ENCODE measurements at places on chromosomes 4 and X. TPM values are rescaled to one million over a fixed set of nuclear protein-coding genes. Genes with fewer than 3 reads are reported as not detected.

ANOS1 gene
- not detected for polyA plus RNA-seq

PDLIM3 gene
- not detected for polyA plus RNA-seq

GABRA4 gene
- polyA plus RNA-seq: not detected

RBM41 gene
- 11.9 TPM for polyA plus RNA-seq

USP51 gene
- 0.53 TPM for polyA plus RNA-seq

POLN gene
- 0.55 TPM for polyA plus RNA-seq

ZNF674 gene
- polyA plus RNA-seq: 0.36 TPM

GRCh38 chr4:35250761-35251160, 993.6 kb downstream of the ARAP2 start:
- no peak overlapping the region for H3K4me3 ChIP-seq
- H3K4me1 ChIP-seq: no peaks in the 10 kb centered on the region
- DNase-seq: no peak
- H3K36me3 ChIP-seq: no peaks in the 10 kb centered on the region
- H3K27me3 ChIP-seq: no peaks in the 10 kb centered on the region

GRCh38 chr4:31107362-31107761, 387.2 kb downstream of the PCDH7 start:
- no peak overlapping the region for H3K27ac ChIP-seq
- no peak for DNase-seq
- no peaks in the 10 kb centered on the region for H3K4me1 ChIP-seq
- no peak overlapping the region for H3K4me3 ChIP-seq

DNA sequence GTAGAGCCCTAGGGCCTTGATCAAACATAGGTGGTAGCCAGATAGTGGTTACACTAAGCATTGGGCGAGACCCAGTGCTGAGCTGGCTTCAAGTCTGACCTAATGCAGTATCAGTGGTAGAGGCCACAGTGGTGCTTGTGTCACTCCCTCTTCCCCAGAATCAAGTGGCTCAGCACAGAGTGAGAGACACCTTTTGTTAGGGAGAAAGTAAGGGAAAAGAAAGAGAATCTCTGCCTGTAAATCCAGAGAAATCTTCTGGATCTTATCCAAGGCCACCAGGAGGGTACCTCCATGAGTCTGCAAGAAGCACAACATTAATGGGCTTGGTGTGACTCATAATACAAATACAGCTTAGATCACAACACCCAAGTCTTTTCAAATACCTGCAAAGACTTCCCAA, 117.7 kb upstream of the SLC6A14 start:
- no peaks in the 10 kb centered on the region for H3K36me3 ChIP-seq
- no peak for DNase-seq
- H3K27ac ChIP-seq: no peak overlapping the region
- H3K4me3 ChIP-seq: no peak overlapping the region
- no peaks in the 10 kb centered on the region for H3K4me1 ChIP-seq

DNA sequence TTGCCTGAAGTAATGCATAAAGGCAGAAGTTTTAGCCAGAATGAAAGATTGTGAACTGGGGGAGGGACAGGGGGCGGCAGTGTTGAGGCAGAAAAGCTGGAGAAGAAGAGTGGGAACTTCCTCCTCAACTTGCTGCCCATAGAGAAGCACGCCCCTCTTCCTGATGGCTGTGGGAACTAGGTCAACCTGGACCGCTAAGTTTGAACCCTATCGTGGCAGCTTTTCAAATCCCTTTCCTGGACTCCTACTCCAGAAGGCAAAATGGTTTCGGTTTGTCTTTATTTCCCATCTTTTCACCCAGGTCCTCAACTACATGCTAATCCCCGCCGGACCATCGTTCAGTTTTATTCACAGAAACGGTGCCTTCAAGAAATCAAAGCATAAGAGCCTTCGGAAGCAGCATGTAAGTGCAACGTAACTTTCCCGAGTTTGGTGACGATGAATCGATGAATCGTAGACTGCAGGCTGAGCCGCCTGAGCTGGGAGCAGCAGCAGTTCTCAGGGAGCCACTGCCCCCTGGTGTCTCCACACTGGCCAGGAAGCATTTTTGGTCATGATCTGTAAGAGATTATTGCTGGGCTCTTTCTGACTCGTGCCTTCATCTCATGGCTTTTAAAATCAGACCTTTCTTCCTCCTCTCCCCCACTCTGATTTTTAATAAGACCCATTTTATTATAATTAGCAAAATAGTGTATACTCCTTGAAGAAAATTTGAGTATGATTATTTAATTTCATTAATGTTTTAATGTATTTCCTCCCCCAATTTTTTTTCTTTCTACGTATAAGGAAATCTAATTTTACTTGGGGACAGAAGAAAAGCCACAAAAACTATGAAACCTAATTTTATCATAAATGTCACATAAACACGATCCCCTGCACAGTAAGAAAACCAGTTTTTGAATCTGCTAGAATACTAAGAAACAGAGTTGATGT, 21.4 kb downstream of the SPINK2 start:
- peak overlapping the region; percentile 91 for H3K27ac ChIP-seq
- no peaks in the 10 kb centered on the region for H3K27me3 ChIP-seq
- DNase-seq: peak; percentile 77

- H3K36me3 ChIP-seq: no peaks in the 10 kb centered on the region
- H3K4me3 ChIP-seq: no peak overlapping the region
- H3K4me1 ChIP-seq: peaks cover 24% of the 10 kb centered on the region
- no peak for DNase-seq
- H3K27me3 ChIP-seq: no peaks in the 10 kb centered on the region
- no peak overlapping the region for H3K27ac ChIP-seq
Observed at GRCh38 chrX:1224954-1225353, 12.5 kb upstream of the CRLF2 start.

- no peak for DNase-seq
- H3K27ac ChIP-seq: no peak overlapping the region
- no peaks in the 10 kb centered on the region for H3K27me3 ChIP-seq
- no peak overlapping the region for H3K4me3 ChIP-seq
- H3K4me1 ChIP-seq: peaks cover 30% of the 10 kb centered on the region
Observed at GRCh38 chr4:51853027-51853682, 10.2 kb downstream of the DCUN1D4 start.

- no peak for DNase-seq
- H3K4me1 ChIP-seq: no peaks in the 10 kb centered on the region
- no peak overlapping the region for H3K27ac ChIP-seq
- H3K27me3 ChIP-seq: peaks cover 10% of the 10 kb centered on the region
Observed at GRCh38 chr4:47213971-47214370, 182.6 kb downstream of the GABRB1 start.

GRCh38 chr4:166482758-166483157, 609.7 kb downstream of the TLL1 start:
- no peaks in the 10 kb centered on the region for H3K4me1 ChIP-seq
- no peak overlapping the region for H3K27ac ChIP-seq
- no peaks in the 10 kb centered on the region for H3K27me3 ChIP-seq
- H3K36me3 ChIP-seq: no peaks in the 10 kb centered on the region
- no peak for DNase-seq

- H3K27me3 ChIP-seq: peaks cover 5% of the 10 kb centered on the region
- H3K4me1 ChIP-seq: peaks cover 12% of the 10 kb centered on the region
- no peak for DNase-seq
- H3K36me3 ChIP-seq: peaks cover 3% of the 10 kb centered on the region
- H3K27ac ChIP-seq: peak overlapping the region; percentile 100
- H3K4me3 ChIP-seq: peak overlapping the region; percentile 95
Observed at GRCh38 chr4:53378171-53378482, 686 bp downstream of the FIP1L1 start.

DNA sequence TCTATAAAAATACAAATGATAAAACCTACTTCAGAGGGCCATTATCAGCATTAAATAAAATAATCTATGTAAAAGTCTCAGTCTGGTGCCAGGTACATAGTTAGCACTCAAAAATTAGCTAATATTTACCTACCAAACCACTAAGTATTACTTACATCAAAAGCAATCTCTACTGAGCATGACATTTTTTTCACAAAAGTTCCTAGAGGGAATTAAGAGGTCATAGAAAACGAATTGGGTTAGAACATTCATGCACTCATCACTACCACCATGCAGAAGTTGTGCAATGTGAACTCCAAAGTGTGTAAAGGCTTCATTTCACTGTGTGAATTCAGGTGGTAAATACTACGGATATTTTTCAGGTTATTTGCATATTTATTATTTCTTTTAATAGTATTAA, 209.5 kb upstream of the FGF13 start:
- no peak overlapping the region for H3K27ac ChIP-seq
- no peaks in the 10 kb centered on the region for H3K36me3 ChIP-seq
- H3K4me1 ChIP-seq: no peaks in the 10 kb centered on the region
- DNase-seq: no peak

- no peak overlapping the region for H3K27ac ChIP-seq
- H3K4me3 ChIP-seq: no peak overlapping the region
- no peaks in the 10 kb centered on the region for H3K36me3 ChIP-seq
- H3K27me3 ChIP-seq: peaks cover 6% of the 10 kb centered on the region
- H3K4me1 ChIP-seq: no peaks in the 10 kb centered on the region
Observed at GRCh38 chr4:71290074-71290473, 48.7 kb upstream of the SLC4A4 start.

- H3K36me3 ChIP-seq: no peaks in the 10 kb centered on the region
- peaks cover 26% of the 10 kb centered on the region for H3K27me3 ChIP-seq
- DNase-seq: no peak
- no peak overlapping the region for H3K27ac ChIP-seq
Observed at GRCh38 chrX:100642290-100642689, 1.7 kb upstream of the SRPX2 start.

DNA sequence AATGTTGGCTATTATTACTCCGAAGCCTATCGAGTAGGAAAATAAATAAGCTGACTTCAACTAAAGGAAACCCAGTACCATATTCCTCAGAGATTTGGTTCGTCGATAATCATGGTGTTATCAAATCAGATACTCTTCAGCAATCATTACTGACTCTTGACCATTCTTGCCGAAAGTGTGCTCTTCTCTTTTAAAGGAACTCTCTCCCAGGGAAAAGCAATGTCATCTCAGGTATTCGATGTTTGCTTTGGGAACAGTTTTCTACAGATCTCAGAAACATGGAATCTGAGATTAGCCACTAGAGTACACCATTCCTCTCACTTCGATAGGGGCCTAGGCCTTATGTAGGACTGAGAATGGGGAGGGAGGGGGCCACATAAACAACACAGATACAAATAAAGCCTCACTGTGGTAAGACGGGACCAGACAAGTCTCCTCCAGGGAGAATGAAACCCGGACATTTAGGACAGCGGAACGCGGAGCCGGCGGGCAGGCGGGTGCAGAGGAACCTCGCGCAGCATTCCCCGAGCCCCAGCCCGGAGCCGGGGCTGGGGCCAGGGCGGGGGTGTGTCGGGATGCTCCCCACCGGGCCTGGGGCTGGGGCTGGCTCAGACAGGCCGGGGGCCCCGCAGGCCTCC, 581 bp downstream of the DNAJB14 start:
- peak overlapping the region; percentile 100 for H3K4me3 ChIP-seq
- H3K36me3 ChIP-seq: peaks cover 27% of the 10 kb centered on the region

DNA sequence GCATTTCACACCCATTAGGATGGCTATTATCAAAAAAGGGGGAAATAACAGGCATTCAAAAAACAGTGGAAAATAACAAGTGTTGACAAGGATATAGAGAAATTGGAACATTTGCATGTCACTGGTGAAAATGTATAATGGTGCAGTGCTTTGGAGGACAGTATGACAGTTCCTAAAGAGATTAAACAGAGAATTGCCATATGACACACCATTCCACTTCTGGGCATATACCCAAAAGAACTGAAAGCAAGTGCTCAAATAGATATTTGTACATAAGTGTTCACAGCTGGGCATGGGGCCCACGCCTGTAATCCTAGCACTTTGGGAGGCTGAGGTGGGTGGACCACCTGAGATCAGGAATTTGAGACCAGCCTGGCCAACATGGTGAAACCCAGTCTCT, 348.1 kb downstream of the NR3C2 start:
- DNase-seq: no peak

GRCh38 chrX:12657881-12658280, 133.3 kb upstream of the PRPS2 start:
- H3K27ac ChIP-seq: no peak overlapping the region
- H3K36me3 ChIP-seq: no peaks in the 10 kb centered on the region
- H3K27me3 ChIP-seq: no peaks in the 10 kb centered on the region
- no peak overlapping the region for H3K4me3 ChIP-seq
- no peak for DNase-seq

- DNase-seq: no peak
- H3K36me3 ChIP-seq: peaks cover 17% of the 10 kb centered on the region
- no peaks in the 10 kb centered on the region for H3K27me3 ChIP-seq
- no peak overlapping the region for H3K27ac ChIP-seq
- H3K4me3 ChIP-seq: no peak overlapping the region
- no peaks in the 10 kb centered on the region for H3K4me1 ChIP-seq
Observed at GRCh38 chr4:39235696-39236095, 53.4 kb downstream of the WDR19 start.

DNA sequence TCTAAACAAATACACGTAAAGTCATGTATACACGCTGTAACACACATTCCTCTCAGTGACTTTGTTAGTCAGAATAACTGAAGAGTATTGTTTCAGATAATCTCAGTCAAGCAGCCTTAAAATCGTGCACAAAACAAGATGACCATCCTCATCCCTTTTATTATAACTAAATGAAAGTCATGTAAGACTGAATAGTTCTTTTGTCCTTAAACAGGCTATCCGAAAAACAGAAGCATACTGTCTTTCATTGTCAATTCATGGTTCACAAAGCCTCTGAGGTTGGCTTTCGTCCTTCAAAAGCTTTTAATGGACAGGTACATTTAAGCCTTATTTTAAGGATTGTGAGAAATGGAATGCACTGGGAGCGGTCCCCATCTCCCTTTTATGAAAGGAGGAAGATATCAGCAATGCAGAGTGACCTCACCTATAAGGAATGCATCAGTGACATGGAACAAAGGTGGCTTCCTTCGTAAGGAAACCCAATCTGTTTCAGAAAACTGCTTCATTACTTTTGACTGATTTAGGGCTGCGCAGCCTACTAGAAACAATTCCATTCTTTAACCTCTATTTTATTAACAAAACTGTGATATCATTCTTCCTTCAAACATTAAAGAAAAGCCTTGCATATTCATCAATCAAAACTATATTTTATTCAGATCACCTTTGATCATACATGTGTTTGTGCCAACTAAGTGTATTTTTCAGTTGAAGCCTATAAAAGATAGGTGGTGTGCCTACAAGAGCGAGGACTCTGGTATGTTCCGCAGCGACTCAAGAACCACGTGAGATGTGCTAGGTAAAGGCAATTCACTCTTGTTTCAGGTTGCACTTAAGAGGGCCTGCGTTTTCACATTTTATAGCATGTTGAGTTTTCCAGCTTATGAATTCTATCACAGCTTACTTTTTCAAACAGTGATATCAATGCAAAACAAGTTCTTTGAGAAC, 19.2 kb downstream of the SH3RF1 start:
- no peak for DNase-seq
- H3K4me3 ChIP-seq: no peak overlapping the region
- no peaks in the 10 kb centered on the region for H3K36me3 ChIP-seq
- H3K27me3 ChIP-seq: peaks cover 10% of the 10 kb centered on the region
- no peaks in the 10 kb centered on the region for H3K4me1 ChIP-seq

Data from naive thymus-derived CD8-positive, alpha-beta T cell (primary cell).